ENCODE measurements at places on chromosomes 1 and 21. TPM values are rescaled to one million over a fixed set of nuclear protein-coding genes. Genes with fewer than 3 reads are reported as not detected.

DEPDC1 gene
- not detected for total RNA-seq

DNA sequence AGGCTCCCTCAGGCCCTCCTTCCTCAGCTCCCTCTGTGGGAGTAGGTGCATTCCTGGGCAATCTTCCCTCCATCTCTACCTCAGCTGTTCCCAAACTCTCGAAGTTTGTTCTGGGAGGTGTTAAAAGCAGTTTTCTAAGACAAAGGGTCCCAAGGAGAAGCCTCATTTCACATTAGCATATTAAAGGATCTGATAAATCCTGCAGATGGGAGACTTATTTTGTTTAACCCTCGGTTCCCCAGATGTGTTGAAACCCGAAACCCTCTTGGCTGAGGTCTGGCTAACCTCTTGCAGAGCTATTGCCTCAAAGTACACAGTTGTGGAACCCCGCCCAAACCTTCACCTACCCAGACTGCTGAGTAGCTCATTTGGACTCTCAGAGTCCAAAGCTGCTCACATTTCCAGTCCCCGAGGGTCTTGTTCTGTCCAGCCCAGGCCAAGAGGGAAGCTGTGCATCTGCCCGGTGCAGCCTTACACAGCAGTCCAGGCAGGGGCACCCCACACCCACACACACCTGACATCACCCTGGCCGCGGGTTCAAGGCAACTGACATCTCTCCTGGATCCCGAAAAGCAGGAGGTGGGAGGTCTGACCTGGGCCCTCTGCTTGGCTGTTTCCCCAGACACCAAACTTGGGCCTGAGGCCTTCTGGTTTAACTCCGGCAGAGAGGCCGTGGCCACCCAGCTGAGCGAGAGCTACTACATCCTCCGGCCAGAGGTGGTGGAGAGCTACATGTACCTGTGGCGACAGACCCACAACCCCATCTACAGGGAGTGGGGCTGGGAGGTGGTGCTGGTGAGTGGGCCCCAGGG is 19.5 kb upstream of the SELENON start:
- H3K27me3 ChIP-seq = no peaks in the 10 kb centered on the region
- peaks cover 2% of the 10 kb centered on the region for H3K36me3 ChIP-seq
- DNase-seq = no peak
- H3K4me3 ChIP-seq = no peak overlapping the region
- H3K4me1 ChIP-seq = peaks cover 5% of the 10 kb centered on the region

DNA sequence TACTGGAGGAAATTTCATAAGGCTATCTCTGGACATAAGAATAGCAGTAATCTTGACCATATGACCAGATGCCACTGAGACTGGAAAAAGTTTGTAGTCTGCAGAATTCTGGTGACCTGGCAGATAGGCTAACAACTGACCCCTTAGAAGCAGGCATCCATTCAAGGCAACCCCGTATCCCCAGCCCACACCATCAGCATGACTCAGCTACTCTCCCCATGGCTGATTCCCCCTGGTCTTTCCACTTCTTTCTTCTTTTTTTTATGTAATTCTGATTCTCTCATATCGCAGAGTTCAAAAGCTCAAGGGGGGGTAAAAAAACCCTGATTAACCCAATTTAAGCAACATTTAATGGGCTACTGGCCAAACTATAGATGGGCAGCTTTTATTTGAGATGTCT is 243.1 kb downstream of the ZNF648 start:
- no peak overlapping the region for H3K4me3 ChIP-seq
- no peak overlapping the region for H3K27ac ChIP-seq
- H3K4me1 ChIP-seq = no peaks in the 10 kb centered on the region
- peaks cover 10% of the 10 kb centered on the region for H3K27me3 ChIP-seq
- DNase-seq = no peak

- peaks cover 2% of the 10 kb centered on the region for H3K36me3 ChIP-seq
- peaks cover 50% of the 10 kb centered on the region for H3K27me3 ChIP-seq
- no peak overlapping the region for H3K4me3 ChIP-seq
These were observed 43.2 kb downstream of the OLIG1 start for GRCh38 chr21:33113131-33113530.

GRCh38 chr1:229155472-229155871 is 115.4 kb upstream of the RAB4A start:
- peak overlapping the region; percentile 72 for H3K4me3 ChIP-seq
- H3K27me3 ChIP-seq = no peaks in the 10 kb centered on the region
- peaks cover 18% of the 10 kb centered on the region for H3K4me1 ChIP-seq
- no peak for DNase-seq
- H3K27ac ChIP-seq = peak overlapping the region; percentile 57
- H3K36me3 ChIP-seq = peaks cover 3% of the 10 kb centered on the region

DNA sequence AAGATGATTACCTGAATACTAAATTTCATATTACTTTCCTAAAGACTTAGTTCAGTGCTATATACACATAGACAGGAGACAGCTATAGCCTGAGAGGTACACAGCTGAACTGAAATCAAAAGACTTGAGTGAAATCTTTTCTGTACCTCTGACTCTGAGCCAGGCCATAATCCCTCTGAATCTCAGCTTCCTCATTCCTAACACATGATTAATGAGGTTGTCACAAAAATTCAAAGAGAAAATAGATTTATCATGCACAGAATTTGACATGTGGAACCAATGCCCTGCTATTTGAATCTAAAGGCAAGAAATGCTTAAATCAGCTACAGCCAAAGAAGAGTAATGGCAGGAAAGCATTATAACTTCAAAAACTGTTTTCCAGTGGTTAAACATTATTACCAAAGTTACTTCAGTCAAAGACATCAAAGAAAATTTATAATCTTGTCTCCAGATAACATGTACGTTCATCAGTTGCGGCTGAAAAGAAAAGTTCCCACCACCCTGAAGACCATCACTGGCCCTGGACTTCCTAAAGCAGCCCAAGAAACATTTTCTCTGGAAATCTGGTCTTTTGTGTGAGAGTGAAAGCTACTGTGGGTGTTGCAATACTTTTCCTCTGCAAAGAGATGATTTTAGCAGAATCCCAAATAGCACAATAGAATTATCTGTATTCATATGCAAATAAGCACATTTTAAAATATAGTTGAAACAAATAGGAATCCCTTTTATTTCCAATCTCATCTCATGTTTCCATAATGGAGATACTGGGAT is 13.8 kb upstream of the ATP1A1 start:
- no peaks in the 10 kb centered on the region for H3K27me3 ChIP-seq
- peaks cover 20% of the 10 kb centered on the region for H3K4me1 ChIP-seq
- no peak for DNase-seq
- no peak overlapping the region for H3K4me3 ChIP-seq
